ENCODE measurements at places on chromosomes 6 and 20. TPM values are rescaled to one million over a fixed set of nuclear protein-coding genes. Genes with fewer than 3 reads are reported as not detected.
A peak's percentile ranks its signal among the peaks of the same experiment; 100 is the strongest.

Gene APCDD1L
- total RNA-seq: not detected

Gene RAB44
- 0.25 TPM for total RNA-seq

Gene MCHR2
- total RNA-seq: not detected

Gene TUBB1
- total RNA-seq: not detected

GRCh38 chr6:25542984-25543910 lies 108.8 kb upstream of the SCGN start:
- H3K4me3 ChIP-seq: no peak overlapping the region
- DNase-seq: no peak
- H3K27me3 ChIP-seq: no peaks in the 10 kb centered on the region
- H3K4me1 ChIP-seq: no peaks in the 10 kb centered on the region
- H3K27ac ChIP-seq: no peak overlapping the region
- H3K36me3 ChIP-seq: no peaks in the 10 kb centered on the region

- H3K27ac ChIP-seq: no peak overlapping the region
- H3K36me3 ChIP-seq: no peaks in the 10 kb centered on the region
- peaks cover 11% of the 10 kb centered on the region for H3K4me1 ChIP-seq
- peak; percentile 60 for DNase-seq
- H3K4me3 ChIP-seq: no peak overlapping the region
These were observed 34.3 kb upstream of the ZBP1 start for GRCh38 chr20:57654363-57654997.

GRCh38 chr20:41617059-41617901 lies 897 bp downstream of the CHD6 start:
- peaks cover 6% of the 10 kb centered on the region for H3K27me3 ChIP-seq
- peak overlapping the region; percentile 85 for H3K4me3 ChIP-seq
- H3K27ac ChIP-seq: peak overlapping the region; percentile 76
- H3K36me3 ChIP-seq: no peaks in the 10 kb centered on the region
- DNase-seq: peak; percentile 44

DNA sequence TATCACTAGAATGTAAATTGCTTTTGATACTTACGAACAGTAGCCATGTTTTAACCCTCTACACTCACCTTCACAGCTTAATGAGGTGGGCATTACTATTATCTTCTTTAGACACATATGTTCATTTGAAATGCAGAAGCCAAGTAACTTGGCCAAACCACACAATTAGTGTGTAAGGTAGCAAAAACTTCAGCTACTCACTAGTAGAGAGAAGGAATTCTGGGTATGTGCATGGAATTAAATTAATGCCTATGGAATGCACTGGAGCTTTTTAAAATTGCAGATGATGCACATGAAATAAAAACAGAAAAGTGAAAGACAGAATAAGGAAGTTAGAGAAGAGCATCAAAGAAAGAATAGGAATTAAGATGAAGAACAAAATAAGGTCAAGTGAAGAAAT lies 494.0 kb downstream of the ADGRB3 start:
- no peaks in the 10 kb centered on the region for H3K27me3 ChIP-seq
- no peaks in the 10 kb centered on the region for H3K4me1 ChIP-seq
- no peak for DNase-seq

- peaks cover 83% of the 10 kb centered on the region for H3K4me1 ChIP-seq
- H3K36me3 ChIP-seq: peaks cover 86% of the 10 kb centered on the region
- peak within 1 kb of the TSS; percentile 95 for H3K27ac ChIP-seq
- H3K27me3 ChIP-seq: no peaks in the 10 kb centered on the region
- peak within 1 kb of the TSS; percentile 95 for H3K4me3 ChIP-seq
These were observed at the start of gene C6orf47 for GRCh38 chr6:31660381-31661261. C6orf47 (minus strand) TSS chr6:31660778; CDS start chr6:31659947, 831 bp downstream.

- H3K27me3 ChIP-seq: no peaks in the 10 kb centered on the region
- no peak overlapping the region for H3K4me3 ChIP-seq
- no peaks in the 10 kb centered on the region for H3K4me1 ChIP-seq
- no peaks in the 10 kb centered on the region for H3K36me3 ChIP-seq
- no peak for DNase-seq
These were observed 601.5 kb upstream of the NRSN1 start for GRCh38 chr6:23524548-23524947.

DNA sequence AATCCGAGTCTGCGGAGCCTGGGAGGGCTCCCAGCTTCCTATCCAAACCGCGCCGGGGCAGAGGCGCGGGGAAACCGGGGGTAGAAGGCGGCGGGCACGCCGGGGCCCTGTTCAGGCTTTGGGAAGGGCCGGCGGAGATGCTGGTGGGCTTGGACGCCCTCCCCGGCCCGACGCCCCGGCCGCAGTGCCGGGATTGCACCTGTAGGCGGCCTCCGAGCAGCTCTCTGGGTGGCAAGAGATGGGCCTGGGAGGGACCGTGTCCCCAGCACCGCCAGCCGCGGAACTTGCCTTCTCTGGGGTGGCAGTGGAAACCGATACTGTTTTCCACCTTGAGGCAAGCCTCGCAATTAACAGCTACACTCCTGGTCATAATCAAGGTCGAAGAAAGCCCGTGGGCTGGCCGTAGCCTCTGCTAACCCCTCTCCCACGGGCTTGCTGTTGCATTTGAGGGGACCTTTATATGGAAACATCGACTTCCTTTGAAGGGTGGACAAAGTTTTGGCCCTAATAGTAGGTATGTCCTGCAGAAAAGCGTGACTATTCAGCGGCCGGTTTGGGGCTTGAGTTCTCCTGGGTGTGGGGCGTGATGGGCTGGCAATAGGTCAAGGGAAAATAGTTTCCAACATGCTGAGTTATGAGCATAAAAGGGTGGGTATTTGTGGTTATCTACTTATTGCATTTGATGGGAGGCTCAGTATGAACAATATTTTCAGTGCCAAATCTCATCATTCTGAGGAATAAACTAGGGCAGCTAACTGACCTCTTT lies 1.1 kb upstream of the JAG1 start:
- H3K27me3 ChIP-seq: peaks cover 68% of the 10 kb centered on the region
- H3K4me3 ChIP-seq: peak overlapping the region; percentile 53
- DNase-seq: peak; percentile 55
- no peaks in the 10 kb centered on the region for H3K36me3 ChIP-seq

GRCh38 chr6:99288668-99289067 lies 60.8 kb downstream of the FAXC start:
- no peaks in the 10 kb centered on the region for H3K4me1 ChIP-seq
- no peaks in the 10 kb centered on the region for H3K36me3 ChIP-seq
- no peak overlapping the region for H3K27ac ChIP-seq
- DNase-seq: no peak
